ENCODE measurements at places on chromosomes 12 and 14.
A peak's percentile ranks its signal among the peaks of the same experiment; 100 is the strongest.

DNA sequence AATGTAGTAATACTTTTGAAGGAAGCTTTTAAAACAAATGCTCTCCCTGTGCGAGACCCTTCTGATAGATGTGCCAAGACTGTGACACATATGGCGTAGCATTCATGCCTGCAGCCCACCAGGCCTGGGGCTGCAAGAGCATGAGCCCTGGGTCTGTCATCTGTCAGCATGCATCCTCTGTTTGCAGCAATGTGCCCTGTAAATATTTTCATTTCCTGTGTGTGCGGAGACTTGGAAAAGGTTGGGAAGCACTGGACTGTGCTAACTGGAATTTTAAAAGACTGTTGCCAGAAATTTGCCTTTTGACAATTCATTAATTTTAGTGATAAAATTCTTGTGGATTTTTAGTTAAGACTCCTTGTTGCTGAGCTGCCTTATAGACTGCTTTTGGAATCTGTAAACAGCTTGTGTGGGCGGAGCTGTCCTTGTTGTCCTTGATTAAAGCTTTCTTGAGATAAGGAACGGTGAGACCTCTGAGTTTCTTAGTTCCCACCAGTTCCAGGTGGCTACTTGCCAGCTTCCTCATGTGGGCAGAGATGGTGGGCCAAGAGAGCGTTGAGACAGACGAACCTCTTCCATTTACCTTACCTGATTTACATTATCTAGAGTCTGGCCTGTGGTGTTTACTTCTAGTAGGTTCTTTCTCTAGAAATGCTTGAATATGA lies 23.4 kb downstream of the MARK3 start:
- no peaks in the 10 kb centered on the region for H3K27me3 ChIP-seq
- H3K36me3 ChIP-seq = peaks cover 25% of the 10 kb centered on the region
- no peak overlapping the region for H3K4me3 ChIP-seq
- no peak for DNase-seq

DNA sequence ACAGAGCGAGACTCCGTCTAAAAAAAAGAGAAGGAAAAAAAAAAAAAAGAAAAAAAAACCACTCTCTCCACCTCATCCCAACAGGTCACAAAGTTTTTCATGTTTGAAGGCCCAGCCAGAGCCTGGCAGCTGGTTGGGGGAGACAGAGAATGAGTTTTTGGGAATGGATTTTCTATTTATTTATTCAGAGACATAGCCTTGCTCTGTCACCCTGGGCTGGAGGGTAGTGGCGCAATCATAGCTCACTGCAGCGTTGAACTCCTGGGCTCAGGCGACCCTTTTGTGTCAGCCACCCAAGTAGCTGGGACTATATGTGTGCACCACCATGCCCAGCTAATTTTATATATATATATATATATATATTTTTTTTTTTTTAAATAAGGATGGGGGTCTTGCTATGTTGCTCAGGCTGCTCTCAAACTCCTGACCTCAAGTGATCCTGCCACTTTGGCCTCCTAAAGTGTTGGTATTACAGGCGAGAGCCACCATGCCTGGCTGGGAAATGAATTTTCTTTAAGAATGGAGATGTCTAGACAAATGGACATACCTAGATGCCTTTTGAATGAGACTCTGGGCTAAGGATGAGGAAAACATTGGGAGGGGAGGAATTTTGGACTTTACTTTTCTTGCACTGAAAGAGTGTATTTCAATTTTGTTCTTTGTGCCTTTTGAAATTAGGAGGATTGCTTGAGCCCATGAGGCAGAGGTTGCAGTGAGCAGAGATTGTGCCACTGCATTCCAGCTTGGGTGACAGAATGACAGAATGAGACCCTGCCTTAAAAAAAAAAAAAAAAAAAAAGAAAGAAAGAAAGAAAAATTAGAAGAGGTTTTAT lies 16.9 kb upstream of the PPP1R1A start:
- H3K4me1 ChIP-seq = peaks cover 2% of the 10 kb centered on the region
- no peak overlapping the region for H3K4me3 ChIP-seq
- peaks cover 18% of the 10 kb centered on the region for H3K27me3 ChIP-seq
- no peak for DNase-seq
- no peaks in the 10 kb centered on the region for H3K36me3 ChIP-seq
- no peak overlapping the region for H3K27ac ChIP-seq

DNA sequence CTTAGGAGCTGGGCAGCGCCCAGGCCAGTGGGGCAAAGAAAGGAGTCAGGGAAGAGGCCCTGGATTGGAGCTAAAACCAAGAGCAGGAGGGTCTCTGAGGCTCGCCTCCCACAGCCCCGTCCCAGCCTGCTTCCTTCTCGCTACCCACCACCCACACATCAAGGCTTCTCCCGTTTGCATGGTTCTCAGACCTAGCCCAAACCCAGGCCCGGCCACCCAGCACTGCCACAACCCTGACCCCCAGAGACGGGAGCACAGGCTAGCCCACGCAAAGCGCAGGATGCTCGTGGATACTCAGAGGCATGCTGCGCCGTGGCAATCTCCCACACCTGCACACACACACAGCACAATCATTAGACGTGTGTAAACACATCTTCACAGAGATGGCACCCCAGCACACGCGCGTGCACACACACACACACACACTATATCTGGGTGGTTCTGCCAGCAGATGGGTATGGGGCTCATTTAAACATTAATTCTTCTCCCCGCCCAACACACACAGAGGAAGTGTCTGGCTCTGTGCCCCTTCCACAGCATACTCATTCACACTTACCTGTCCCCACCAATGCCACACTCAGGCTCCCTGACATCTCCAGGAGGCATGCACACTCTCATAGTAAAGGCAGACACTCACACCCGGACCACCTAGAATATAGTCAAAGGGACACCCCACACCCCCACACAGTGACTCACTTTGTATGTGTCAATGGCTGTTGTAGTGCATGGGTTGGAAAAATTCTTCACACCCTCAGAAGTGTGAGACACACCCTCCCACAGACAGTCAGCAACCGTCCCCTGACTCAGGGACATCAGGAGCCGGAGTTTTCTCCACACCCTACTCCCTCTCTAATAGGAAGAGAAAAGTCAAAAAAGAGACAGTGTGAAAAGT lies 1.1 kb downstream of the CARMIL3 start:
- H3K36me3 ChIP-seq = no peaks in the 10 kb centered on the region
- peak overlapping the region; percentile 74 for H3K27ac ChIP-seq
- DNase-seq = peak; percentile 66
- H3K4me3 ChIP-seq = peak overlapping the region; percentile 76
- H3K27me3 ChIP-seq = peaks cover 17% of the 10 kb centered on the region

GRCh38 chr12:51227962-51228361 lies 10.1 kb upstream of the POU6F1 start:
- no peak for DNase-seq
- no peaks in the 10 kb centered on the region for H3K4me1 ChIP-seq
- no peaks in the 10 kb centered on the region for H3K36me3 ChIP-seq
- H3K27me3 ChIP-seq = peaks cover 2% of the 10 kb centered on the region
- no peak overlapping the region for H3K4me3 ChIP-seq

GRCh38 chr14:83309833-83310232 lies 1776.2 kb upstream of the SEL1L start:
- H3K27me3 ChIP-seq = no peaks in the 10 kb centered on the region
- no peak for DNase-seq
- H3K4me3 ChIP-seq = no peak overlapping the region
- no peaks in the 10 kb centered on the region for H3K4me1 ChIP-seq
- no peak overlapping the region for H3K27ac ChIP-seq
- H3K36me3 ChIP-seq = no peaks in the 10 kb centered on the region

GRCh38 chr14:93039649-93040315 lies 75.9 kb downstream of the ITPK1 start:
- H3K4me1 ChIP-seq = peaks cover 26% of the 10 kb centered on the region
- H3K27ac ChIP-seq = peak overlapping the region; percentile 11
- DNase-seq = no peak

- no peak overlapping the region for H3K27ac ChIP-seq
- no peak for DNase-seq
- H3K27me3 ChIP-seq = peaks cover 10% of the 10 kb centered on the region
- no peaks in the 10 kb centered on the region for H3K4me1 ChIP-seq
Measured at GRCh38 chr12:76308866-76309265, 39.3 kb downstream of the BBS10 start.

DNA sequence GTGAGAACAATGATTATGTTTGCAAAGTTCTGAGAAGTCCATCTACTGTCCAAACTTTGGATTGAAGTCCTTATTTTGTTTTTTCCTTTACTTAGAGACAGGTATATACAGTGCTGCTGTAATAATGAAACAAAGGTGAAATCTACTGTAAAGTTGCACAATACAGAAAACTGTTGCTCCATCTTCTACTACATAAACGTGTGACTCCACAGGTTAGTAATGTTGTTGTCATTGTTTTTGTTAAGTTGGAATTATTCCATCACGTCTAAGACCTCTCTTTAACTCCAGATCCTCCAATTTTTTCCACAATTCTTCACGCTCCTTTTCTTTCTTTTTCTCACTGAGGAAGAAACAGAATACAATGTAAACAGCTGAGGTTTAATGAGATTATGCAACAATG lies 57.0 kb upstream of the GPHB5 start:
- no peak overlapping the region for H3K4me3 ChIP-seq
- H3K4me1 ChIP-seq = no peaks in the 10 kb centered on the region
- no peaks in the 10 kb centered on the region for H3K27me3 ChIP-seq
- H3K36me3 ChIP-seq = peaks cover 30% of the 10 kb centered on the region
- no peak for DNase-seq
- no peak overlapping the region for H3K27ac ChIP-seq

- peaks cover 2% of the 10 kb centered on the region for H3K27me3 ChIP-seq
- no peak overlapping the region for H3K27ac ChIP-seq
- no peak for DNase-seq
- no peak overlapping the region for H3K4me3 ChIP-seq
Measured at GRCh38 chr12:70197345-70197744, 45.9 kb upstream of the CNOT2 start.

GRCh38 chr12:109670731-109671130 lies 42.9 kb upstream of the FAM222A start:
- no peak overlapping the region for H3K27ac ChIP-seq
- DNase-seq = no peak
- H3K4me3 ChIP-seq = no peak overlapping the region
- H3K4me1 ChIP-seq = no peaks in the 10 kb centered on the region

DNA sequence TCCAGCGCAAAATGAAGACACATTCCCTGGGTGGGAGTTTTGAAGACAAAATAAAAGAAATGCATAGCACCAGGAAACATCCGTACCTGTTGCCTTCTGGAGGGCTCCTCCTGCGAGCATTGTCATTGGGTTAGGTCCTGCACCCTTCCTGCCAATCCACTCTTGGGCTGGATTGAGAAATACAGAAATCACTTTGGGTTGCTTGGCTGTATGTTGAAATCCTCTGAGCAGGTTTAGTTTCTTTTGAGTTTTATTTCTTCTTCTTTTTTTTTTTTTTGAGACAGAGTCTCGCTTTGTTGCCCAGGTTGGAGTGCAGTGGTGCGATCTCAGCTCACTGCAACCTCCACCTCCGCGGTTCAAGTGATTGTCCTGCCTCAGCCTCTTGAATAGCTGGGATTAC lies 67.6 kb downstream of the ARF6 start:
- no peaks in the 10 kb centered on the region for H3K27me3 ChIP-seq
- peaks cover 4% of the 10 kb centered on the region for H3K36me3 ChIP-seq
- H3K4me1 ChIP-seq = peaks cover 40% of the 10 kb centered on the region
- no peak overlapping the region for H3K4me3 ChIP-seq

- no peak overlapping the region for H3K4me3 ChIP-seq
- no peaks in the 10 kb centered on the region for H3K4me1 ChIP-seq
- no peak for DNase-seq
- H3K36me3 ChIP-seq = no peaks in the 10 kb centered on the region
- no peak overlapping the region for H3K27ac ChIP-seq
- peaks cover 2% of the 10 kb centered on the region for H3K27me3 ChIP-seq
Measured at GRCh38 chr12:30965613-30965985, 39.1 kb downstream of the TSPAN11 start.
